ENCODE measurements at places on chromosomes 4 and X.

GRCh38 chrX:70479922-70480659, 35.5 kb downstream of the DLG3 start:
- DNase-seq, result no peak

GRCh38 chr4:158895797-158896576, 127.2 kb downstream of the FNIP2 start:
- DNase-seq, result no peak

GRCh38 chr4:184896868-184897715, 71.3 kb upstream of the ACSL1 start:
- no peak for DNase-seq

GRCh38 chr4:155187989-155188388, 20.4 kb upstream of the NPY2R start:
- no peak for DNase-seq

- DNase-seq, result no peak
Observed at GRCh38 chrX:34848281-34848680, 94.3 kb upstream of the FAM47B start.

DNA sequence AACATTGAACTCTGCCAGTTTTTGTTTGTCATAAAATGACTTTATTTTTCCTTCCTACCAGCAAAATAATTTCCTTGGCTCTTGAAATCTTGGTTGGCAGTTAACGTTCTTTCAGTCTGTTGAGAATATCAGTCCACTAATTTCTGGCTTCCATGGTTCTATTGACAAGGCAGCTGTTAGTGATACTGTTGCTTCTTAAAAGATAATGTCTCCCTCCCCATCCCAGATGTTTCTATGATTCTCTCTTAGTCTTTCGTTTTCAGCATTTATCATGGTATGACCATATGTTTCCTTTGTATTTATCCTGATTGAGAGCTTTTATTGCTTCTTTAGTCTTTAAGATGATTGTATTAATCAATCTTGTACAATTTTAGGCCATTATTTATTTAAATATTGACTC, 81.1 kb upstream of the STK26 start:
- no peak for DNase-seq

GRCh38 chr4:8854016-8854415, 17.6 kb downstream of the HMX1 start:
- no peak for DNase-seq

- DNase-seq, result no peak
Observed at GRCh38 chr4:25301471-25301870, 11.1 kb upstream of the ZCCHC4 start.

DNA sequence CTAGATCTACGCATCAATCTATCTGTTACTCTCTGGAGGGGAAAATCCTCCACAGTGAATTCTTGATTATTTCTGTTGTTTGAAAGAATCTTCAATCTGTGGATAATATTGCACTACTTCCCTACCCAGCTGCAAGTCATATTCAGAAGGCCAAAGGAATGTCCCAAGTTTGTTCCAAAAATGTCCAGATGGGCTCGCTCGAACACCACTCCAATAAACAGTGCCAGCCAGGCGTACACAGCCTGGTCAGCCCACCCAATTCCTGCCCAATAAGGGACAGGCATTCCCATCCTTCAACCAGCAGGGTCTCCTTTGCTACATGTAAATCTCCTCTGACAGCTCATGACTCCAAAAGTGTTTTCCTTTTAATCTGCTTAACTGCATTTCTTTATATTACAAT, 80.7 kb upstream of the GPM6B start:
- DNase-seq, result no peak

- DNase-seq, result no peak
Observed at GRCh38 chr4:153643406-153644383, 40.4 kb upstream of the TLR2 start.

DNA sequence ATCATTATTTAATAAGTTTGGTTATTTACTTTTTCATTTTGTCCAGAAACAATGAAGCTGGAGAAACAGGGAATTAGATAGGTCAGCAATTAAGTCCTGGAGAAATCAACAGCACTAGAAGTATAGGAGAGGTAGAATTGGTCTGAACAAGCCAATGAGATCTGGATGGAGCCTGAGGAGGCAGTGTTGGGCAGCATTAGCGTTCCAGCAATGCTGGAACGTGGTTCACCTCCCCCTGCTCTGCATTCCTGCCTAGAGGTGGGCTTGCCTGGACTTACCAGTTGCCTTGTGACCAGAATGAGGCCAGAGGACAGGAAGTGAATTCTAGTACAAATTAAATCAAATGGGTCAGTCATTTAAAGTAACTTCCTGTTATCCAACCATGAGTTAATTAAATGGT, 4.6 kb downstream of the RASSF6 start:
- no peak for DNase-seq

- peak; percentile 30 for DNase-seq
Observed at GRCh38 chr4:137474711-137475301, 57.5 kb downstream of the PCDH18 start.

All from AG04450 (cell line).